ENCODE measurements at places on chromosomes 6 and 20. TPM values are rescaled to one million over a fixed set of nuclear protein-coding genes. Genes with fewer than 3 reads are reported as not detected.

Gene SLC17A2
- total RNA-seq: not detected

Gene PLN
- 0.55 TPM for total RNA-seq

DNA sequence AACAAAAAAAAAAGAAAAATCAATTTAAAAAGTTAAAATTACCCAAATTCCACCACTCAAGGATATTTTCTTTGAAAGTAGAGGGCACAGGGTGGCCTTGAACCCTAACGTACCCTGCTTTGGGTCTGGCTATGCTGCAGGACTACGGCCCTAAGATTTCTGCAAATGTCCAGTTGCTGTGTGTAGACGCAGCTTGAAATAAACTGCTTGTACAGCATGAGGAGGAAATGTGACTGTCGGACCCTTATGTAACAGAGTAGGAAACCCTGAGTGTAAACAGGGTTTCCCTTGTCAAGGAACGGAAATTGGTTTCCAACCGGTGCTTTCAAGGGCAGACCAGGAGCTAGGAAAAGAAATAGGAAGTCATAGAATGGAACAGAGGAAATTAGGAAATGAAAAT, 60.7 kb upstream of the SHLD1 start:
- DNase-seq: no peak

GRCh38 chr6:88238065-88238464, 71.9 kb upstream of the CNR1 start:
- DNase-seq: peak; percentile 19

DNA sequence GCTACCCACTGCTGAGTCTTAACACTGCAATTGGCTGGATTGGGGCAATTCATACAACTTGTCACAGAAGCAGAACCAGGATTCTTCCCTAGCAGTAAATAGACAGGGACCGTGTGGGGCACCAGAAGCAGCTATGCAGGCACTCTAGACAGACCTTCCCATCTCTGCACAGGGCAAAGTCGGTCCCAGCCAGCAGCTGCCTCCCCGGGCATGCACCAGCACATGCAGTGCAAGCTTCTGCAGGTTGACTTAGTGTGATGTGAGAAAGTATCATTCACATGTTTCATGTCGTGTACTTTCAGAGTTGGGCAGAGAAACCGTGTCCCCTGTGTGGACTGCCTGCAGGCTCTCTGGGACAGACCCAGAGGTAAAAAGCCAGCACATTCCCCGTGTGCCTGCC, 98.0 kb upstream of the FOXA2 start:
- no peak for DNase-seq

All from progenitor cell of endocrine pancreas (in vitro differentiated cells).